Inflammatory macrophage treated with lipopolysaccharide for 1 hour (primary cell): ENCODE measurements at places on chromosomes 6 and 20.

- DNase-seq = no peak
Observed at GRCh38 chr6:34205466-34205865, 31.2 kb upstream of the HMGA1 start.

- no peak for DNase-seq
Observed at GRCh38 chr6:155026022-155026705, 31.0 kb downstream of the TIAM2 start.

- DNase-seq = peak; percentile 88
Observed at GRCh38 chr6:136783495-136784270, 8.6 kb downstream of the MAP3K5 start.

GRCh38 chr6:47698342-47698787, at the start of gene ADGRF4:
TSS of gene ADGRF4 (plus strand) at chr6:47698580. CDS start at chr6:47707246, 8,666 bp downstream.
- peak; percentile 47 for DNase-seq

DNA sequence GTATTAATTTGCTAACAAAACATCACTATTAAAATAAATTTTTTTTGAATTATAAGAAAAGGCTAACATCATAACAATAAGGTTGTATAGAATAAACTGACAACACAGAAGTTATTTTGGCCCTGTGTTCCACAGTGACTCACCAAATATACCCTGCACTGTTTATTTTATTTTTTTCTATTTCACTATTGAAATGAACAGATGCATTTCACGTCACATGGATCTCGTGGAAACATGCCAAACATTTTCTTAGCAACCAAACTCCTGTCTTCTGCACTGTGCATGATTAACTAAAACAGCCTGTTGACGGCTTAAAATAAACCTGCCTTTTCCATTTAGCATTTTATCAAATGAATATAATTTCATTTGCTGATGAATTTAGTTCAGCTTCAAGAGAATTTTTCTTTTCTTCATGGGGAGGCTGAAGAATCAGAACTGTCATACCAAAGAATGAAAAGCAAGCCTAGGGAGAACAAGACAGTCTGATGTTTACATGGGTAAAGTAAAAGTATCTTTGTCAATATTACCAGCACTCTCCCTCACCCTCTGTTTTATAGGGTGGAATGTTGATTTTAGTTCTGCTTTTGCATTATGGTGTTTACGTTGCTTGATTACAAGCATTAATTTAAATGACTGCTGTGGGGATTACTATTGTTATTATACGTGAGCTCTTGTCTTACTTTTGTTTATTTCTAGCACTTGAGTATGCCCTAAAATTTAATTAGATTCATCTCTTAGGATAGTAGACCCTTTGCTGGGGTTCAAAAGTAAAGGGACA, 115.3 kb downstream of the LCA5 start:
- DNase-seq = no peak

- DNase-seq = no peak
Observed at GRCh38 chr6:163814494-163815364, 400.2 kb downstream of the QKI start.

DNA sequence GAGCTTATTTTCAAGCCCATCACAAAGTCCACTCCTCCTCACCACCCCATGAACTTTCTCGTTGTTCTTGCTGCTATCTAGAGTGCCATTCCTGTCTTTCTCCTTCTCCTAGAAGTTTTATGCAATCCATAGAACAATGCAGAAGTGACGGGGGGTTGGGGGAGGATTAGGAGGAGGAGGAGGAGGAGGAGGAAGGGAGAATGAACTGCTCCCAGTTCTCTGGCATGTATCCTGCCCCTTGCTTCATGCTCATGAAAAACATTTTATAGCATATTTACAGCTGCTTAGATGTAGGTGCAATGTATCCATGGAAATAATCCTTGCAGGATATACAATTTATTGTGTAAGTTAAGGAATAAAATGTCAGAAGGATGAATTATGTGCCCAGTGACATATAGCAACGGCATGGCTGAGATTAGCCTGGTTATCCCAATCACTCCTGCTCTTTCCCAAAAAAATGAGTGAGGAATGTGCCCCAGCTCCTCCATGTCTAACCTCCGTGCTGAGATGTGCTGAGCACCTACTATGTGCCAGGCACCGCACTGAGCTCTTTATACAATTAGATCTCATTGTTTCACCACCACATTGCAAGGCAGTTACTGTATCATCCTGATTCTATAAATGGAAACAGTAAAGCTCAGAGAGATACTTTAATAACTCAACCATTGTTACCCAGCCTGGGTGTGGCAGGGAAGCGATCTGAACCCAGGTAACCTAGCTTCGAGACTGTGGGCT, 41.6 kb upstream of the TFAP2C start:
- no peak for DNase-seq

GRCh38 chr6:167122041-167122826, 662 bp upstream of the CCR6 start:
- no peak for DNase-seq

DNA sequence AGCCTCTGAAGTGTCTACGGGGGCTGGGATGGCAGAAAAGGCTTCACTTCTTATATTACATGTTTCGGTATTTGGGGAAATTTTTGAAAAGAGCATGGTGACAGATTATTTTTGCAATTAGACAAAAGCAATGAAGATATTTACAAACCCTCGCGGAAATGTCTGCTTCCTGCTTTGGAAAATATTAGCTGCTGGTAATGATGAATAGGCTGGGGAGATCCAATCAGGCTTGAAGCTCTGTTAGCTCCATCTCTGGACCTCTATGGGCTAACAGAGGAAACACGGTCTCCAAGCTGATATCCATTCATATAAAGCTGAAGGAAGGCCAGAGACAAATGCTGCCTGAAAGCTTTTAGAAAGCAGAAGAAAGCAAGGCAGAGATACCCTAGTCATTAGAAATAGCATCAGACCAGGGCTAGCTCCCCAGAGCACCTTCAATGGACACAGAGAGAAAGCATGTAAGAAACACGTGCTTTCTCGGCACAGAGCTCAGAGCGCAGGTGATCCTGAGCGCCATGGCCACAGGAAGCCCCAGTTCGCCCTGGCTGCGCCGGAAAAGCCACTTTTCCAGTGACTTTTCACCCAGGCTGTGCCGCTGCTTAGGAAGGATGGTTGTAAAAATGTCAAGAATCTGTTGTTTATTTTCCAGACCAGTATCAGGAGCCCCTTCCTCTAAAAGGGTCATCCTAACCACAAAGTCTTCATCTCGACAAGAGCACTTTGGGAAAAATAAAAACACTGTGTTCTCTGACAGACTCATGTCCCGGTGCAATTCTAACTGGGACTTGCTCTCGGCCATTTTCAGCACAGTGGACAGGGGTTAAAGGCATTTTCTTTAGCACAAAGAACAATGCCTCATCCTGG, 68.5 kb upstream of the NFATC2 start:
- DNase-seq = no peak

- peak; percentile 63 for DNase-seq
Observed at GRCh38 chr6:159646116-159646515, 46.9 kb downstream of the SOD2 start.

GRCh38 chr6:157647261-157647915, 175.7 kb upstream of the SNX9 start:
- DNase-seq = no peak

- no peak for DNase-seq
Observed at GRCh38 chr6:152300517-152300916, 336.6 kb downstream of the SYNE1 start.

DNA sequence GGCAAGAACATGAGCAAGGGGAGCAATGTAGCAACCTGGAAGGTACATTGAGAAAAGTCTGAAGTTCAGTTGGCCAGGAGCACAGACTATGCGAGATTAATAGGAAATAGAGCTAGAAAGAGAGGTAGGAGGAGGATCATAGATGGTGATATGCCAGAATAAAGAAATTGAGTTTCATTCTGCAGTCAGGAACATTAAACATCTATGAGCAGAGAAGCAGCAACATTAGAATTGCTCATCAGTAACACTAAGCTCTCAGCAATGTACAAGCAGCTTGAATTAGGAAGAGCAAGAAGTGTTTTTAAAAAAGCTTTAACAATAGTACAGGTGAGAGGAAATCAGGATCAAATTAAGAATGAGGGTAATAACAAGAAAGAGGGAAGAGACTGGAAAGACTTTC, 467.9 kb downstream of the PHF3 start:
- no peak for DNase-seq

GRCh38 chr20:58287638-58288037, 21.9 kb upstream of the RAB22A start:
- DNase-seq = no peak

- DNase-seq = no peak
Observed at GRCh38 chr6:2743280-2744208, 7.2 kb downstream of the MYLK4 start.

GRCh38 chr6:10425176-10425974, 10.5 kb upstream of the TFAP2A start:
- DNase-seq = no peak

DNA sequence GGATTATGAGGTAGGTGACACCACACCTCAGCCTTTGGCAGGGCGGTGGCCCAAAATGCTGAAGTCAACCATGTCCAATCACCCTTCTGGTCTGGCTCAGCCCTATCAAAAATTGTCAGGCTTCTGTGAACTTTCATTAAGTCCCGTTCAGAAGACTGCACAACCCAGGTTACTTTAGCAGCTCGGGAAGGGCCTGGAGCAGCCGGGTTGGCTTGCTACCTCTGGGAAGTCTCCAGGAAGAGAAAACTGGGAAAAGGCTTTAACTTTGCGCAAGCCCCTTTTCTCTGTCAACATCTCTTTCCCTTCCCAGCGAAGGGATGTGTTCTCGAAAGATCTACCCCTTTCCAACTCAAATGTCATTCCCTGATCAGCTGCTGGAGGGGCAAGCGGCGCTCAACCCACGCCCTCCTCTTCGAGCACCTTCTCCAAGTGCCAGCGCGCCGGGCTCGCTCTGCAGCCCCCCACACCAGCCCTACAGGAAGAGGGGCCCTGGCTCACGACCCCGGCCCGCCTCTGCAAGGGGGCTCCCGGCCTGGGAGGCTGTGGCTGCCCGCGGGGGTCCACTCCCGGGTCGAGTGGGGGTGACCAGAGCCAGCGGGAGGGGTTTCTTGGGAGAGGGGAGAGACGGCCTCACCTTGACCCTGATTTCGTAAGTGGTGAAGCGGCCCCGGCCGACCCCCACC, 573 bp downstream of the SNX3 start:
- DNase-seq = peak; percentile 41

- no peak for DNase-seq
Observed at GRCh38 chr6:124783344-124783743, 178.9 kb upstream of the RNF217 start.

DNA sequence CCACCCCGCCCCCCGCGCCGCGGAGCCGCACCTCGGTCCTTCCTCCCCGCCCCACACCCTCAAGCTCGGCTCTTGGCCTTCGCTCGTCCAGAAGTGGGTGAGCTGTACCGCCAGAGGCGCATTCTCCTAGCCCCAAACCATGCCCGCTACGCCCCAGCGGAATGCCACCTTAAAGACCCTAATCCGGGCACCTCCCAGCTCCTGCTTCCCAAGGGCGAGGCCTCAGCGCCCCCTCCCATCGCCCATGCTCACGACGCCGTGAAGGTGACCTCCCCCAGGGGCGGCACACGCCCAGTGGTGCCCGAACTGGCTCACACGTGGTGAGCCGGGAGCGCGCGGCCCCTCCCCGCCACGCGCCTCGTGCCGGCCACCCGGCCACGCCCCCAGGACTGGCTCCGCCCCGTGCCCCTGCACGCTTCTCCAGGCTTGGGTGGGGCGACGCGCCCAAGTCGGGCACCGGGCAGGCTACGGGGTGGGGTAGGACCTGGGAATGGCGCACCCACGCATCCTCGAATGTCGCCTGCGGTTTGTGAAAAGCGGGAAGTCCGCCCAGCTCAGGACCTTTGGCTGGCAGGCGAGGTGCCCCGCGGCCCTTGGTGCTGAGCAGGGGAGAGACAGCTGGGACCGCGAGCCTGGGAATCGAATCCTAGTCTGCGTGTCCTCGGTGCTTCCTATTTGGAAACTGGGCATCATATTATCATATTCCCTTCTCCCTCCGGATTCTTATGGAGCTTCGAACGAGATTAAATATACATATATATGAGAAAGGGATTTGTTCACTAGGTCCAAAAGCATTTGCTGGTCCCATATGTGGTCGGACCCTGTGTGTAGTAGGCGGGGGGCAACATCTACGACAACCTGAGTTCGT, 941 bp upstream of the SOX12 start:
- peak; percentile 66 for DNase-seq

- no peak for DNase-seq
Observed at GRCh38 chr20:40868551-40869217, 159.9 kb upstream of the TOP1 start.

DNA sequence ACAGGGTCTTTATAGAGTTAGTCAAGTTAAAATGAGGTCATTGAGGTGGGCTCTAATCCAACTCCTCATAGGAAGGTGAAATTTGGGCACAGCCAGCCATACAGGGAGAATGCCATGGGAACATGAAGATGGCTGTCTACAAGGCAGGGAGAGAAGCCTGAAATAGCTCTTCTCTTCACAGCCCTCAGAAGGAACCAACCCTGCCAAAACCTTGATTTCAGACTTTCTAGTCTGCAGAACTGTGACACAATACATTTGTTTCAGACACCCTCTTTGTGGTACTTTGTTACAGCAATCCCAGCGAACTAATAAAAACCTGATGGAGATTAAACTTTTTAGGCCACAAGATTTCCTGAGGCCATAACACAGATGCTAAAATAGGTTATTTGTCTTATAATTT, 43.1 kb upstream of the HECA start:
- DNase-seq = no peak
